ENCODE measurements at places on chromosomes 6 and 20.
A peak's percentile ranks its signal among the peaks of the same experiment; 100 is the strongest.

GRCh38 chr20:44970243-44970757, 4.0 kb downstream of the STK4 start:
- H3K4me3 ChIP-seq: no peak overlapping the region
- no peaks in the 10 kb centered on the region for H3K27me3 ChIP-seq
- no peak for DNase-seq
- H3K27ac ChIP-seq: peak overlapping the region; percentile 91

DNA sequence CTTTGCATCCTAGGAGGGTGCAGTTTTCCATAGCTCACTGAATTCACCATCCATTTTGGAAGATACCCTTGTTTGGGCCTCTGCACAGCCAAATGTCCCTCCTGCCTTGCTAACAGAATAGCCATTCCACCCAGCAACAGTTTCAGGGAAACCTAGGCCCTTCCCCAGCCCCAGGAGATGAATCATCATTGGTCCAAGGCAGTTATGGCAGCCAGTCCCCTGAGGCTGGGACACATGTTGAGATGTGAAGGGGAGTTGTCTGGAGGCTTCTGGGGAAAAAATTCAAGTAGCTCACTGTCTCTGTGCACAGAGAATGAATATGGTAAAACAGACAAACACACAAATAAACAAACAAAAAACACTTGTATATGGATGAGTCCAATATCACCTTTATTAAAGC, 17.4 kb upstream of the SIRPB2 start:
- H3K36me3 ChIP-seq: no peaks in the 10 kb centered on the region
- no peak overlapping the region for H3K4me3 ChIP-seq
- H3K4me1 ChIP-seq: no peaks in the 10 kb centered on the region
- no peak for DNase-seq

DNA sequence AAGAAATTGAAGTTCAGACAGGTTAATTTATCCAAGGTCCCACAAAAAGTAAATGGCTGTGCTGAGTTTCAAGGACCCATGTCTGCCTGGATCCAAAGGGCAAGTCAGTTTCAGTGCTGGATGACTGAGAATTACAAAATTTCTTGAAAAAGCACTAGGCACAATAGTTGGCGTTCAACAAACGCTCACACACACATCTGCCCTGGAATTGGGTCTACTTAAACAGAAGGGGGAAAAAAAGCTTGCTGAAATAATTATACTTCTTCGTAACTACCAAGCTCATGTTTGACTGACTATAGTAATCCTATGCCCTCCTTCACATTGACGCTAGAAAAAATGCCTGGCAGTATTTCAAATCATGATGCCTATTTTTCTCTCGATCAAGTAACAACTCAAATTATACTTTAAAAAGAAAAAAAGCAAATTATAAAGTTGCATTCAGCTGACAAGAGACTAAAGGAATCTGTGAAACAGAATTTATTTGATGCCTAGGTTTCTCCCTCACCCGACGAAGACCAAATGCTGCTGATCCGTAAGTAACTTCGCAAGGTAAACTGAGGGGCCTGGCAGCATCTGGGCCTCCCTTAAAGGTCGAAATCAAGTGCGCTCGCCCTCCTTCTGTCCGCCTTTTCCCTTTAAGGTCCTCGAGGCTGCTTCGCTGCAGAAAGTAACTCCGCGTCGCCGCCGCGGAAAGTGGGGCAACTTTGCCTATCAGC, 650 bp upstream of the CD2AP start:
- H3K4me3 ChIP-seq: peak overlapping the region; percentile 98
- no peaks in the 10 kb centered on the region for H3K36me3 ChIP-seq
- DNase-seq: no peak
- peaks cover 4% of the 10 kb centered on the region for H3K4me1 ChIP-seq
- peak overlapping the region; percentile 100 for H3K27ac ChIP-seq

GRCh38 chr6:68343901-68344300, 291.2 kb upstream of the ADGRB3 start:
- no peaks in the 10 kb centered on the region for H3K4me1 ChIP-seq
- no peaks in the 10 kb centered on the region for H3K27me3 ChIP-seq
- no peak overlapping the region for H3K4me3 ChIP-seq
- H3K27ac ChIP-seq: no peak overlapping the region

Data from esophagus squamous epithelium (tissue), 5 donors.